Naive B cell (primary cell): ENCODE measurements at places on chromosomes 2 and 18. TPM values are rescaled to one million over a fixed set of nuclear protein-coding genes. Genes with fewer than 3 reads are reported as not detected.
A peak's percentile ranks its signal among the peaks of the same experiment; 100 is the strongest.

The NMS gene
- not detected for polyA plus RNA-seq

The NDUFS1 gene
- polyA plus RNA-seq, result 26.3 TPM

The SERPINB5 gene
- polyA plus RNA-seq, result not detected

The CRYGC gene
- not detected for polyA plus RNA-seq

DNA sequence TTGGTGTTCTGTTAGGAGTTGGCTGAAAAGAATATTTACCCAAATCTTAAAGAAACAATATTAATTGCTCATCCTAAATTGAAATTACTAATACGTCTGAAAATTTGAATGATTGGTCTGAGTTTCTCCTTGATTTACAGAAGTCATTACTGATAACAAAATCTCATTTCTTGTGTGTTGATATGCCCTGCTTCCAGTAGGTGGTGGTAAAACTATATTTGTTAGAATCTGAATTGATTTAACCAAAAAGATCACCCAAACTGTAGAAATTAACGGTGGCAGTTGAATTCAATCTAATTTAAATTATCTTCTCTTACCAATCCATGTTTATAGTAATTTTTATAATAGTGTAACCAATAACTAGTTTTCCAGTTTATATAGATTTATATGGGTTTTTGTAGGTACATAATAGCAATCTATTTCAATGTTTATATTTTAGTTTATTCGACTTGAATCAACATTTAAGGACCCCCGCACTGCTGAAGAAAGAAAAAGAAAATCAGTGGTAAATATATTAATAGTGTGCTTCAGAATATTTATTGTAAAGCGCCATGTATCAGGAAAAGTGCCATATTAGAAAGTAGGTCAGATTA lies 38.3 kb downstream of the PAPOLG start:
- H3K4me1 ChIP-seq, result peaks cover 18% of the 10 kb centered on the region
- no peak overlapping the region for H3K27ac ChIP-seq
- H3K36me3 ChIP-seq, result no peaks in the 10 kb centered on the region
- H3K4me3 ChIP-seq, result no peak overlapping the region

DNA sequence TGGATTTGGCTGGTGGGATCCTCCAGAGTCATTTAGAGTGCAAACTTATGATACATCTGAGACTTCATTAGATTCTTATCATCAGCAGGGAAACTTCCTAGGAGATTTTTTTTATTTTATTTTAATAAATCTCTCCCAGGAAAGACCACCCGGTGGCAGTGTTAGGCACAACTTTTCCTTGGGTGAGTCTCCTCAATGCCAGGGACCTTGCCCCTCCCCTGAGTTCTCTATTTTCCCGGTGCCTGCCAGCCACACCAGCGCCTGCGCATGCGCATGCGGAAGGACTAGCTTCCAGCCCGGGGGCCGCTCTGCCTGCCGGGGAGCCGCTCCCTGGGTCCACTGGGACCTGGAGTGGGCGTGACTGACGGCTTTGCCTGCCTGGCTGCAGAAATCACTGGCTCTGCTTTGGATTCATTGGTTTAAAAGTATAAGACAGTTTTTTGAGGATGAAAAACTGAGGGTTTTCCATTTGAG lies 86.6 kb downstream of the TMEM182 start:
- H3K36me3 ChIP-seq, result no peaks in the 10 kb centered on the region
- no peak overlapping the region for H3K4me3 ChIP-seq
- H3K27me3 ChIP-seq, result peaks cover 20% of the 10 kb centered on the region
- no peaks in the 10 kb centered on the region for H3K4me1 ChIP-seq

GRCh38 chr18:653512-653911 lies 3.9 kb upstream of the TYMS start:
- no peaks in the 10 kb centered on the region for H3K4me1 ChIP-seq
- H3K36me3 ChIP-seq, result no peaks in the 10 kb centered on the region
- DNase-seq, result no peak
- no peak overlapping the region for H3K27ac ChIP-seq
- H3K4me3 ChIP-seq, result no peak overlapping the region
- peaks cover 11% of the 10 kb centered on the region for H3K27me3 ChIP-seq

DNA sequence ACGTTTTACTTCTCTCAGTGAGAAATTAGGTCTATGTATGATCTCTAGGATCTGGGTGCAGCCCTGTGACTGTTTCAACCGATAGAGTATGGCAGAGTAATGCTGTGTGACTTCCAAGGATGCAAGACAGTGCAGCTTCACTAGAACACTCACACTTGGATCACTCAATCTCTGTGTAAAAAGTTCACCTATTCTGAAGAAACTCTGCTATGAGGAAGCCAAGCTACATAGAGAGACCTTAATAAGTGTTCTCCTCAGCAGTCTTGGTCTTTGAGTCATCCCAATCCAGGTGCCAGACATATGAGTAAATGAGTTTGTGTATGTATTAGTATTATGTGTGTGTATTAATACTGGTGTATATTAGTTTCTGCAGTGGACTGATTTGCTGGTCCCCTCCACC lies 335.0 kb downstream of the NR4A2 start:
- no peaks in the 10 kb centered on the region for H3K36me3 ChIP-seq
- H3K27ac ChIP-seq, result no peak overlapping the region
- DNase-seq, result no peak

DNA sequence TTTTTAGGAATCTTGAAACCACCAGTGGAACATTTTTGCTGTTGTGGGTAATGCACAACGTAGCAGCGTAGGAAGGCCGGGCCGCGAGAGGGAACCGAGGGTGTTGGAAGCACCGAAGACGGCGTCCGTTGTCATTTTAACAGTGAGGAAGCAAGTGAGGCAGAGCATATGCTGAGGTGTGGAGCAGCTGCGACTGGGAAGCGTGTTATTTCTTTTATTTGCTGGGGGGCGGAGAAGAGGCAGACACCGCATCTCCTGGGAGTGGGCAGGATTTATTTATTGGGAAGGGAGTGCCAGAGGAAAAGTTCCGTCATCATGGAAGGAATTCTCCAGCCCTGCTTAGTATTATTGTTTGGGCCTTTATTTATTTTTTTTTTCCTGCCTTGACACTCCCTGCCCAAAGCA lies 232.8 kb downstream of the KLHL29 start:
- H3K36me3 ChIP-seq, result no peaks in the 10 kb centered on the region
- H3K4me1 ChIP-seq, result peaks cover 8% of the 10 kb centered on the region
- H3K27me3 ChIP-seq, result peaks cover 22% of the 10 kb centered on the region
- no peak overlapping the region for H3K27ac ChIP-seq
- no peak for DNase-seq
- H3K4me3 ChIP-seq, result no peak overlapping the region

DNA sequence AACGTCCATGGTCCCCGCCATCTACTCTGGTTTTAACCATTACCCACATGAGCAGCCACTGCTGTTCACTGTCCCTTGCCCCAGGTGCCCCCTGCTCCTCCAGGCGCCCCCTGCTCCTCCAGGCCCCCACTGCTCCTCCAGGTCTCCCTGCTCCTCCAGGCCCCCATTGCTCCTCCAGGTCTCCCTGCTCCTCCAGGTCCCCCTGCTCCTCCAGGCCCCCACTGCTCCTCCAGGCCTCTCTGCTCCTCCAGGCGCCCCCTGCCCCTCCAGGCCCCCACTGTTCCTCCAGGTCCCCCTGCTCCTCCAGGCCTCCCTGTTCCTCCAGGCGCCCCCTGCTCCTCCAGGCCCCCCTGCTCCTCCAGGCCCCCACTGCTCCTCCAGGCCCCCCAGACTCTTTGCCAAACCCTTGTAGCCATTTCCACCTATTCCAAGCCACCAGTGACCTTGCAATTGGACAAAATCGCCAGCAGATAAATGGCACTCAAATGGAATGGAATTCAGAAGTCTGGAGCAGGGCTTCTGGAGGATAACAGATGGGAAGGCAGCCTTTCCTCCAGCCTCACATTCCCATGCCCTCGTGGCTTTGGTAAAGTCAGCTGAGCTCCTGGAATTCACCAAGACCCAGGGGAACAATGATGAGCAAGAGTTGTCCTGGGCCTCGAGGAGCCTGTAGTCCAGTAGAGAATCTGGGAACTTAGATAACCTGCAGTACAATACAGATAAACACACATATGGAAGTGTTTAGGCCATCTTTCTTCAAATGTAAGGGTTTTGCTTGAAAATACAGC lies 13.3 kb upstream of the RPL31 start:
- peaks cover 10% of the 10 kb centered on the region for H3K27me3 ChIP-seq
- no peak overlapping the region for H3K4me3 ChIP-seq
- peaks cover 18% of the 10 kb centered on the region for H3K4me1 ChIP-seq
- H3K36me3 ChIP-seq, result no peaks in the 10 kb centered on the region

DNA sequence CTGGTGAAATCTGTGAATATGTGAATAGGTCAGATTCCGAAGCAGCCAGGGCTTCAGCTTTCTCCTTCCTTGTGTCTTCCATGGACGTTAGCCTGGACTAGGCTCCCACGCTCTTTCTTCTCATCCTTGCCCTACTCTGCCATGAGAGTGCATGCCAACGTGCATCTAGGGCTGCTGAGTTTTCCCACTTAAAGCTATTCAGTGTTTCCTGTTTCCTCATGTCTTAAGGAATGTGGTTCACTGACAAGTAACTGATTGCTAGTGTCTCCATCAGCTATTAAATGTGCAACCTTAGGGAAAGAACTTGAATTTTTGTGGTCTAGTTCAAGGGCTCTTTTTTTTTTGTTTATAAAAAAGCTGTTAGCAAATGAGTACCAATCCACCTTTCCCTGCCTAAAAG lies 642.3 kb upstream of the LINC00305 start:
- peaks cover under 1% of the 10 kb centered on the region for H3K27me3 ChIP-seq
- no peak for DNase-seq
- no peaks in the 10 kb centered on the region for H3K36me3 ChIP-seq
- no peaks in the 10 kb centered on the region for H3K4me1 ChIP-seq

- H3K4me3 ChIP-seq, result no peak overlapping the region
- H3K27ac ChIP-seq, result peak overlapping the region; percentile 16
- H3K36me3 ChIP-seq, result no peaks in the 10 kb centered on the region
- no peak for DNase-seq
Measured at GRCh38 chr2:232504438-232504837, 15.8 kb upstream of the PRSS56 start.

DNA sequence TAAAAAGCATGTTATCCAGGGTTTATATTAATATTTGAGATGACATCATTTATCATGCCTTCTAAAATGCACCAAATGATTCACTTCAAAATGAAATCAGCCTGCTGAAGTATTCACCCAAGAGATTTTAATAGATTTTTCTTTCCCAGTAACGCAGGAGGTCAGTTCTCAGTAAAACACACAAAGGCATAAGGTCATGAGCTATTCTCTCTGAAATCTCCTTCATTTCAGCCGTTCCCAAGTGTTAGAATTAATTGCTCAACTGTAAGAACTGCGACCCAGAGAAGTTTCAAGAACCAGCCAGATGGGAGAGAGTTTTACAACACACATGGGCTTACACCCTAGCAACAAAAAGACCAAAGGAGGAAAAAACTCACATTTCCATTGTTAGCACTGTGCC lies 84.2 kb upstream of the PHLPP1 start:
- no peak overlapping the region for H3K27ac ChIP-seq
- DNase-seq, result no peak
- H3K4me3 ChIP-seq, result no peak overlapping the region
- no peaks in the 10 kb centered on the region for H3K36me3 ChIP-seq
- peaks cover 9% of the 10 kb centered on the region for H3K27me3 ChIP-seq

- H3K27ac ChIP-seq, result no peak overlapping the region
- no peaks in the 10 kb centered on the region for H3K4me1 ChIP-seq
- DNase-seq, result no peak
- peaks cover 8% of the 10 kb centered on the region for H3K27me3 ChIP-seq
- no peak overlapping the region for H3K4me3 ChIP-seq
Measured at GRCh38 chr2:29755829-29756228, 165.6 kb downstream of the ALK start.

DNA sequence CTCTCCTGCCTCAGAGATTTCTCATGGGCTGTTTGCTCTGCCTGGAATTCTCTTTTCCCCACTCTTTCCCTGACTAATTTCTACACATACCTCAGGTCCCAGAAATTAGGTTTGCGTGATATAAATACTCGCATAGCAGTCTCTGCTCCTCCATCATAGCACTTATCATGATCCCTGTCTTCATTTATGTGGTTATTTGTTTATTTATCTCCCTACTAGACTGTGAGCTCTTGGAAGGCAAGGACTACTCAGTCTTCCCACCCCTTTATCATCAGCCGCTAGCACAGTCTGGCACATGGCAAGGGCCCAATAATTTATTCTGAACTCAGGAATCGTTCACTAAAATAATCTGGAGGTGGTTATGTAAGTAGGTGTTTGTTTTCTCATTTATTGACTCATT lies 79.3 kb downstream of the ADCYAP1 start:
- DNase-seq, result no peak
- no peak overlapping the region for H3K27ac ChIP-seq
- no peaks in the 10 kb centered on the region for H3K36me3 ChIP-seq
- H3K4me3 ChIP-seq, result no peak overlapping the region

DNA sequence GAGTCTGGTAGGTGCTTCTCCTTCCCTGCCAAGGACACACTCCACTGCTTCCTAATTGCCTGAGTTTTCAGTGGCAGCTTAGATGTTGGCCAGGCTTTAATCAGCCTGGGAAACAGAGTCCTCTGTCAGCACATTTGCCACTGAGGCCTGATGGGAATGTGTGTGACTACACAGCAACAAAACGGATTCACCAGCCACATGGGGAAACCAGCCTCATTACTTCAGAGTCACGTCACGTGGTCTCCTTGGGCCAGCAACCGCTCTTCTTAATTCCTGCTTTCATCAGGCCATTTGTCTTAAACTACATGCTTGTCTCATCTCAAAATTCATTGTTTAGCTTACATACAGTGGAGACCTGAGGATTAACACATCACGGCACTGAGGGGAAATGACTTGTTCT lies 93.9 kb upstream of the LTBP1 start:
- no peaks in the 10 kb centered on the region for H3K36me3 ChIP-seq
- no peak for DNase-seq
- no peaks in the 10 kb centered on the region for H3K27me3 ChIP-seq
- no peak overlapping the region for H3K4me3 ChIP-seq

GRCh38 chr2:160197587-160197986 lies 2.5 kb downstream of the ITGB6 start:
- H3K4me3 ChIP-seq, result no peak overlapping the region
- H3K36me3 ChIP-seq, result no peaks in the 10 kb centered on the region
- no peak overlapping the region for H3K27ac ChIP-seq
- H3K4me1 ChIP-seq, result no peaks in the 10 kb centered on the region
- no peak for DNase-seq
- H3K27me3 ChIP-seq, result no peaks in the 10 kb centered on the region

- no peak overlapping the region for H3K27ac ChIP-seq
- peaks cover 10% of the 10 kb centered on the region for H3K36me3 ChIP-seq
- peaks cover 24% of the 10 kb centered on the region for H3K27me3 ChIP-seq
- peak; percentile 29 for DNase-seq
- peaks cover 26% of the 10 kb centered on the region for H3K4me1 ChIP-seq
Measured at GRCh38 chr2:240232961-240233884, 92.8 kb upstream of the OTOS start.
